ENCODE measurements at places on chromosomes 5 and 9.

- no peak for DNase-seq
Observed at GRCh38 chr5:177552839-177553455, 1.4 kb downstream of the FAM193B start.

- DNase-seq, result no peak
Observed at GRCh38 chr9:38215465-38215864, 146.4 kb upstream of the SHB start.

DNA sequence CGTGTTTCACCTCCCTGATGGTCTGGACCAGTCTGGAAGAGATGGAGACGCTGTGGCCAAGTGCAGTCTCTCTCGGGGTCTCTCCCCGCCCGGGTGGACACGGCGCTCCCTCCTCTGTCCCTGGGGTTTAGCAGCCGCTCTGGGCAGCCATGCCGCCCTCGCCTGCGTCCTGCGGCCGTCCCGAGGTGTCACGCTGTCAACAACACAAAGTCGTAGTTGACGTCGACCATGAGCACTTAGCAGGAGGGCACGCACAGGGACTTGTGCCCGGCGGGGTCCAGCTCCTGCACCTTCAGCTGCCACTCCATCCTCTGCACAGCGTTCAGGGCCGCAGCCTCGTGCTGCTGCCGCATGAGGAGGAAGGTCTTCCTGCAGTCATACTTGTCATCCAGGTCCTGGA lies 368.9 kb downstream of the CDH9 start:
- DNase-seq, result no peak

- DNase-seq, result no peak
Observed at GRCh38 chr5:60483050-60483449, 216.9 kb downstream of the DEPDC1B start.

- no peak for DNase-seq
Observed at GRCh38 chr9:111896942-111897600, 457 bp downstream of the UGCG start.

DNA sequence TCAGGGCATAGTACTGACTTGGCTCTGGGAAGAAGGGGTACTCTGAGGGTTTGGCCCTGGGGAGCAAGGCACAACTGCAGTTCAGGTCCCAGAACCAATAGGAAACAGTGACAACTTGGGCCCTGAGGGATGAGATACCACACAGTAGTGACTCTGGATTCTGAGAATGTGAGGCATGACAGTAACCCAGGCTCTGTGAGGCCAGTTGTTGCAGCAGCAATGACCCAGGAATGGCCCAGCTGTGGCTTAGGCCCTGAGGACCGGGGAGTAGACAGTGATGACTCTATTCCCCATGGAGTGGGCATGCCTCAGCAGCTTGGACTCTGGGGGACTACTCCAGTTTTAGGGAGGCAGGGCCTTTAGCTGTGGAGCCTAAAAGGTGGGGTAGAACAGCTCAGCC lies 21.5 kb upstream of the NFIL3 start:
- no peak for DNase-seq

GRCh38 chr9:137866226-137867141 lies 11.1 kb upstream of the CACNA1B start:
- no peak for DNase-seq

DNA sequence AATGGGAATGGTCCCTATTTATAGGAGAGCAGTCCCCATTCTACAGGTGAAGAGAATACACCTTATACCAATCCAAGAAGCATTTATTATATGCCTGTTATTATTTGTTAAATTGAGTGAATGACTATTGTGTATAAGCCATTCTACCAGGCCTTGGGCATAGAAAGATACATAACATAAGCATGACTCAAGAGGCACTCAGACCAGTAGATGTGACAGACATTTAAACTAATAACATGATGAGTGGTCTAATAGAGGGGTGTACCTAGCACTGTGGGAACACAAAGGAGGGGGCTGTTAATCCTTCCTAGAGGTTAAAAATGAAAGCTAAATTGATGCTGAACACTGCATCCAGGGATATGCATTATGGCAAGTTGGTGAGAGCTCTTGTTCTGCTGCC lies 145.0 kb upstream of the TNC start:
- no peak for DNase-seq

GRCh38 chr9:83557317-83557716 lies 19.1 kb upstream of the FRMD3 start:
- DNase-seq, result no peak

GRCh38 chr5:132557478-132558172 lies 848 bp downstream of the RAD50 start:
- DNase-seq, result peak; percentile 11

- DNase-seq, result no peak
Observed at GRCh38 chr5:2658447-2658846, 93.0 kb downstream of the IRX2 start.

DNA sequence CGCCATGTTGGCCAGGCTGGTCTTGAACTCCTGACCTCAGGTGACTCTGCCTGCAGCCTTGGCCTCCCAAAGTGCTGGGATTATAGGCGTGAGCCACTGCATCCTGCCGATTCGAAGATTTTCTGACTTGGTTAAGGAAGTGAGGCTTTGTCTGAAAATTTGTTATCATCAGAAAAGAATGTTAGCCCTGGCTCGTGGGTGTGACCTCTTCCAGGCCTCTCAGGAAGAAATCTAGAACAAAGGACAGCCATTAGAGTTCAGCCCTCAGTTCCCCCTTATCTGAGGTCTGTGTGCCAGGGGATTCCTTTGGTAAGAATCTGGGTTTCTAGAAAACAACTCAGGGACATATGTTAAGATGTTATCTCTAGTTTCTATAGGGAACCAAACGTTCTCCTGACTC lies 6.2 kb downstream of the OR2S2 start:
- DNase-seq, result no peak

- DNase-seq, result no peak
Observed at GRCh38 chr5:172497591-172498255, 43.4 kb upstream of the SH3PXD2B start.

DNA sequence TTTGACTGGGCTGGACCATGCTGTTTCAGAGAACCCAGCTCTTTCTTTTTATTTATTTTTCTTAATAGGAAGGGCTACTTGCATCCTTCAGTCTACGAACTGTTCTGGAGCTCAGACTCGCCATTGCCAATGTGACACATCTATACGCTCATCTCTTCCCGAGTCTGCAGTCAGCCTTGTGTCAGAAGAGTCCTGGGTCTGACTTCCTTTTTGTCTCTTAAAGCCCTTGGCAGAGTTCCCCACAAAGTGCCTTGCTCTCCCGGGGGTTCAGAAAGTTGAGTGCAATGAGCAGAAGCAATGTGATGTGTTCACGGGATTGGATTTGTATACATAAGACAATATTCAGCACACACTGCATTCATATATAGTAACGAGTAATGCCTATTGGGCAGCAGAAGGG lies 140.4 kb downstream of the ATPSCKMT start:
- no peak for DNase-seq

DNA sequence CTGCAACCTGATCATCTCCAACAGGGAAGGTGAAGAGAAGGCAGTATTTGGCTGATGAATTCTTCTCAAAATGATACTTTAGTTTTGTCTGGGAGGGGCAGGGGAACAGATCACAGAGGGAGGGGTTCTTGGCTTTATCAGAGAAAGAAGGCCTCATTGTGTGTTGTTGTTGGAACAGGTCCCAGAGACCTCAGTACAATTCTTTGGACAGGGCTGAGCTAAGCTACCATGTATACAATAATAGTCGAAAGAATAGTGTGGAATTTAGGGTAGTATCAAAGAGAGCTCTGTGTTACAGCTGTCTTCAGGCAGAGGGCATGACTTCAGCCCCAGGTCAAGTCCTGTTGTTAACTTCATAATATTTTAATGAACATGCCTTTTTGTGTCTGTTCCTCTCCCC lies 39.9 kb downstream of the ARHGAP26 start:
- DNase-seq, result no peak

DNA sequence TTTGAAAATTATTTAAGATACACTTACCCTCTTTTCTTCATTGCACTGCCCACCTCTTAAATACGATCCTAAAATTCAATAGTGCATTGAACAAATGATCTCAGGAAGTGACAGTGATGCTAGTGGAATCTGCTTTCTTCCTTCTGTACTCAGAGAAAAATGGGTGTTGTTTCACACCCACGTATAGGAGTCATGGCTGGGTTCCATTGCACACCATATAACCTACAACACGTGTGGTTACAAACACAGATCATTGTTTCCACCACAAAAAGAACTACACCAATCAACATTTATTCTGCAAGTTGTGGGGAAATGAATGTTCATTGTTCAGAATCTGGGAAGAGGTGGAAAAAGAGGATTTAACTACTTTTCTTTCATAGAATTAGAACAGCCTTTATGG lies 275.9 kb downstream of the MAN2A1 start:
- no peak for DNase-seq

- DNase-seq, result no peak
Observed at GRCh38 chr5:150211156-150212030, 21.5 kb downstream of the SLC6A7 start.

GRCh38 chr5:61270510-61271165 lies 61.4 kb upstream of the ZSWIM6 start:
- no peak for DNase-seq

- DNase-seq, result no peak
Observed at GRCh38 chr5:14595189-14595588, 13.6 kb downstream of the OTULINL start.

DNA sequence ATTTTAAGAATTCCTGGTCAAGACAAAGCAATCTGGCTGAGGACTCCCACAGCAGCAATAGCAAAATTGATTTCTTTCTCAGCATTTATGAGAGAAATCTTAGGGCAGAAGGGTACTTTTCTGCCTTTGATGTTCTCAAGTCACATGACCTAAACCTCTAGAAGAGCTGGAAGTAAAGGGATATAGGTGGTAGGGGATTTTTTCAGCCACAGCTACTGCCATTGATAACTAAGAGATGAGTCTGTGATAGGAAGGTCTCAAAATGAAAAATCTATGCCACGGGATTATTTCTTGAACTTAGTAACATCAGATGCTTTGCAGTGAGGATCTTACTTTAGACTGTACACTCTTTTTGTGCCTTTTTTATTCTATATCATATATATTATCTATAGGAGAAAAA lies 35.6 kb downstream of the IL6ST start:
- DNase-seq, result no peak

DNA sequence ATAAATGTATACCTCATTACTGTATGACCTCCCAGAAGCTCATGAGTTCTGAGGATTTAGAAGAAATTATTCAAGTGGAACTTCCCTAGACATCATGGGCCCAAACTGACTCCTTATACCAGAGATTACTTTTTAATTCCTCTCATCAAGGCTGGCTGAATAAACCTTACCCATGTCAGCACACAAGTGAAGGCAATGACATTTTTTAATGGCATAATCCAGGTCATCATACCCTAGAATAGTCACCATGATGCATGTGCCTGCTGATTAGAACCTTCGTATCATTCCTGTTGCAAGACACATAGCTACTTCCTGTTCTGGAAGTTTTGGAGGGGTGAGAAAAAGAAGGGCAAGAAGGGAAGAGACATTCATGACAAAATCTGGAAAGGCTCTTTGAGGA lies 49.8 kb upstream of the IFNK start:
- no peak for DNase-seq

DNA sequence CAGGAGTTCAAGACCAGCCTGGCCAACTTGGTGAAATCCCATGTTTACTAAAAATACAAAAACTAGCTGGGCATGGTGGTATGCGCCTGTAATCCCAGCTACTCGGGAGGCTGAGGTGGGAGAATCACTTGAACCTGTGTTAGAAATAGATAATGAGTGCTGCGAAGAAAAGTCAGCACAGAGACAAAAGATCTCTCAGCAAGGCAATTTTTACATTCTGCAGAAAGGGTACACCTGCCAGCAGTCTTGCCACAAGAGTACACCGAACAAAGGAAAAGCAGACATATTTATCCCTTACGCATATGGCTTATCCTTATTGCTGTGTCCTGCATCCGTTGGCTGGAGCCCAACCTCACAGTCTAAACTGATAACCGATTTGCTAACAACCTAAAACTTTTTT lies 16.2 kb upstream of the GPBP1 start:
- DNase-seq, result no peak

GRCh38 chr5:98186128-98186527 lies 587.3 kb upstream of the RGMB start:
- DNase-seq, result no peak

- no peak for DNase-seq
Observed at GRCh38 chr5:1133108-1133507, 21.2 kb upstream of the SLC12A7 start.

DNA sequence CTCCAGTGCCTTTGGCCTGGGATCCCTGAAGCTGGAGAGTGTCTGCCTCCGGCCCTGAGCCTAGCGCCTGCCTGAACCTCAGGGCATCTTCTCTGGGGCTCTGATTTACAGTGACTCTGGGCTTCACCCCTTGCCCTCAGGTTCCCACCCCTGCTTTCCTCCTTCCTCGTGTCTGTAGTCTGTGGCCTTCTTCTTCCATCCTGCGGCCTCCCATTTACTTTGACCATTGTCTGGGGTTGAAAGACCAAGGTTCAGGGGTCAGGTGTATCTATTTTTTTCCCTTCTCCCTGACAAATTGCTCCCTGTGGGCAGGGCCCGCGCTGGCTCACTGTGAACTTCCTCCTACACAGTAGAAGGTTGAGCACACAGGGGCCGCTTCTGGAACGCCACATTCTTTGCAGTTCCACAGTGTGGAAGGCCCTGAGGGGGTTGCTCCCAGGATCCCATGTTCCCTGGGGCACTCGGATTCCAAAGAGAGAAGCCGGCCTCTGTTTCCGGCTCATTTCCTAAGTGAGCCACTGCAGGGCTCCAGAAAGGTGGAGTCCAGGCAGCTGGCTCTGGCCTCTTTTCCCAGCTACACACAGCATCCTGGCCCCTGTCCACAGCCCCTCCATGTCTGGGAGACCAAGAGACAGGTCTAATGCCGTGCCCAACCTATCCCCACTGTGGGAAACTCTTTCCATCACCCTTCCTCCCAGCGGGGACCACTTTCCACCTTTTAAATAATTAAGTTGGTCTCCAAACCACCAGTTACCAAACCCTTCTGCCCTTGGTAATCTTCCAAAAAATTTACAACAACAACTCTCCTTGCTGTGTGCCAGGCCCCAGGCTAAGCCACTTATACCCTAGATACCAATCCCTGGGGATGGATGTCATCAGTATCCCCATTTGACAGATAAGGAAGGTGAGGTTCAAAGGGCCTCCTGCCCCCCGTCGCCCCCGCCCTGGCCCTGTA lies 140.3 kb upstream of the IER5L start:
- no peak for DNase-seq

GRCh38 chr5:332843-333242 lies 11.3 kb downstream of the AHRR start:
- DNase-seq, result no peak

DNA sequence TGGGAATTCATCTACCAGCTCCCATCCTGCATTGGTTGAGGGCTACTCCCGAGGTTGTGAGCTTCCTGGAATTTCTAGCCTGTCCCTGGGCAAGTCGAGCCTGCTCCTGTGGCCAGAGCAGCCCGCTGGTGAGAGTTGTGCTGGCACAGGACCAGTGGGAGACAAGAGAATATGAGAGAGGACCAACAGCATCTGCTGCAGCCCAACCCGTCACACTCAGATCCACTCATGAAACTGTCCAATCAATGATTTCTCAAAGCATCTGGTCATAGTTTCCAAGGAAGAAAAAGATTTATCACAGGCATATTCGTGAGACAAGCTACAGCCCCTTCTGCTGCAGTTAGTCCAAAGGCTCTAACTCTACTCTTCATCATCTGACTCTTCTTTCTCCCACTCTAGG lies 64.4 kb upstream of the RAI14 start:
- DNase-seq, result no peak

GRCh38 chr9:120901755-120902568 lies 24.6 kb downstream of the TRAF1 start:
- no peak for DNase-seq

Data from stimulated activated CD4-positive, alpha-beta T cell treated with anti-CD3 and anti-CD28 coated beads, Interleukin-12 subunit alpha, Interleukin-12 subunit beta, amount 100 ng/mL, for 48 hours (primary cell).